Activated T-helper 1 cell treated with anti-CD3 and anti-CD28 coated beads, Interleukin-2, amount 50 U/mL, for 16 hours (primary cell): ENCODE measurements at places on chromosomes 13 and 19.

- DNase-seq, result no peak
Measured at GRCh38 chr13:53214433-53214832, 185.8 kb downstream of the OLFM4 start.

DNA sequence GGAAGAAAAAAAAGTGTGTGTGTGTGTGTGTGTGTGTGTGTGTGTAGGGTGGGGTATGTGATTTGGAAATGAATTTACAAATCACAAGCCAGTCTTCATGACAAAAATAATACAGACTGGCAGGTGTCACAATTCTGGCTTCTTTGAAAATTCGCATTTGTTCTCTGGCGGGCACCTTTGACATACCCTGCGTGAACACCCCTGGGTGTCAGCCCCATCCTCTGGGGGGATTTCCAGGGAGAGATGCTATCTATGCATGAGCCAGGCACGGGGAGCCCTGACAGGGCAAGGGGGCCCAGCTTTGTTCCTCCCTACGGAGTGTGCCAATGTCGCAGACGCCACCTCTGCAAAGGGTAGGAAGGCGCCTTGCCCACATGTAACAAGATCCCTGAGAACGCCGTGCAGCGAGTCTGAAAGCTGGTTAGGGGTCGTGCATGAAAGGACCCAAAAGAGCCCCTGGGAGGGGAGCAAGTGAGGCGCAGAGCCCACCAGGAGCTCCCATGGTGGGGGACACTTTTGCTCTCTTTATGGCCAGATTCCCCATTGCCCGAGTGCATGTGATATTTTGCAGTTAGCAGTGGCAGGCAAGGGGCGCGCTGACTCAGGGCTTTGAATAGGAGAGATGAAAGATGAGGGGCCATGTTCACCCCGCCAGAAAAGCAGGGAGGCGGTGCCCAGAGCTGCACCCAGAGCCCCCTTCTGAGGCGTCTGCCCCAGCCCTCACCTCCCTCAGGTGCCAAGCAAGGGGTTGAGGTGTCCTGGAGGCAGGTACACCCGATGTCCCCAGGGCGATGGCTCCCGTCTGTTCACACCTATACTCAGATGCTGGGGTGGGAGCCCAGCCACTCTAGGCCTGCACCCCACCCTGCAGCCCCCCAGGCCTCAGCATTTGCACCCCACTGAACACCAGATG lies 45.3 kb downstream of the KLF2 start:
- DNase-seq, result peak; percentile 51

DNA sequence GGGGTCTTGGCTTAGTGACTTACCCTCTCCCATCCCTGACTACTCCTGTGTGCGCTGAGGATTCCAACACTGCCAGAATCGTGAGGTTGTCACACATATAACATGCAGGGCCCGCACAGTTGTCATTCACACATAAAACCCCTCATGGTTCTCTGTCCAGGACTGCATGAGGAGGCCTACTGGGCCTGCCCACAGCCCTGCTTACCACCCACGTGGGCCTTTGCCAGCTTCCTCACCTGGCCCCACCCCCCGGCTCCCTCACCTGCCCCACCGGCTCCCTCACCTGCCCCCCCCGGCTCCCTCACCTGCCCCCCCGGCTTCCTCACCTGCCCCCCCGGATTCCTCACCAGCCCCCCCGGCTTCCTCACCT lies 197.2 kb downstream of the TEX29 start:
- DNase-seq, result no peak

- DNase-seq, result no peak
Measured at GRCh38 chr13:76829572-76830327, 56.5 kb downstream of the KCTD12 start.

GRCh38 chr19:49840736-49841249 lies 10.2 kb upstream of the PTOV1 start:
- DNase-seq, result no peak

GRCh38 chr19:18379803-18380747 lies 5.9 kb upstream of the GDF15 start:
- no peak for DNase-seq

- no peak for DNase-seq
Measured at GRCh38 chr13:114047358-114047881, 73.5 kb upstream of the C13orf46 start.

DNA sequence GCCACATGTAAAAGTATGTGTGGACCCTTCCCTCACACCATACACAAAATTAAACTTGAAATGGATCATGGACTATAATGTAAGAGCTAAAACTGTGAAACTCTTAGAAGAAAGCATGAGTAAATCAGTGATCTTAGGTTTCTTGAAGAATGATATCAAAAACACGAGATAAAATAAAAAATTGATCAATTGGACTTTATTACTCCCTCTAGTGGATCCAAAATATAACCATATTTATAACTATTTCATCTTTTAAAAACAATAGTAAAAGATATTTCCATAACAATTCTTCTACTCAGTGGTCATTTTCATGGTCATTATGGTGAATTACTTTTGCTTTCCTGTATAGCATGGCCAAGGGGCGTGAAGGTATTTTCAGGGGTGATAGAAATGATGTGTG lies 174.6 kb upstream of the LSM14A start:
- DNase-seq, result no peak

DNA sequence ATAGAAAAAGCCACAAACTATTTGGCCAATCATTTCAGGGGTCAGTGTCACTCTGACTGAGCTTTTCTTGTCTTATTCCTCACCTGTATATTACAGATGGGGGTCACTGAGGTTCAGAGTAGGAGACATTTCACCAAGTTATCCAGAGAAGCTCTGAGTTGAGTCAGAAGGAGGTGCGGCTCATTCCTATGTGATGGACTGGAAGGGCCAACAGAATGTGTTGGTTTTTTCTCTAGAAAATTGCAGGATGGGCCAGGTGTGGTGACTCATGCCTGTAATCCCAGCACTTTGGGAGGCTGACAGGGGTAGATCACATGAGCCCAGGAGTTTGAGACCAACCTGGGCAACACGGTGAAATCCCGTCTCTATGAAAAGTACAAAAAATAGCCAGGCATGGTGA lies 24.5 kb upstream of the ZNF83 start:
- DNase-seq, result no peak

GRCh38 chr19:51503896-51504295 lies 2.3 kb upstream of the SIGLEC12 start:
- no peak for DNase-seq

- no peak for DNase-seq
Measured at GRCh38 chr19:58274771-58275201, 4.0 kb upstream of the ZNF8 start.

- no peak for DNase-seq
Measured at GRCh38 chr19:11539495-11540365, 1.1 kb downstream of the CNN1 start.

GRCh38 chr19:47495478-47496372 lies 11.7 kb upstream of the KPTN start:
- no peak for DNase-seq

DNA sequence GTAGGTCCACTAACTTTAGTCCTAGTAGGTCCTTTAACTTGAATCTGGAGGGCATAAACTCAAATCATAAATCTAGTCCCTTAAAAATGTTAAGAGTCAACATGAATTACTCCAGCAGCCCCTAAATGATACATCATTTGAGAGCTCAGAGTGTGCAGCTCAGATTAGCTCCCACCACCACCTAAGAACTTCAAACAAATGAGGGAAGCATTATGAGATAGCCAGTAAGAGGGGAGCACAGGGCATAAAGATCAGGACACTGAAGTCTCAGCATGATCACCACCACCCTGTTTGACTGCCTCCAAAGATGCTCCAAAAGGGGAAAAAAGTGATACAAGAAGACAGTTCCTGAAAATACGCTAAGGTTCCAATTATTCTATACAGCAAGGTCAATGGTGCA lies 5.7 kb downstream of the PROSER1 start:
- no peak for DNase-seq

GRCh38 chr13:60282186-60282585 lies 114.8 kb upstream of the TDRD3 start:
- DNase-seq, result no peak

- DNase-seq, result no peak
Measured at GRCh38 chr19:21751384-21751783, 16.0 kb downstream of the ZNF100 start.

DNA sequence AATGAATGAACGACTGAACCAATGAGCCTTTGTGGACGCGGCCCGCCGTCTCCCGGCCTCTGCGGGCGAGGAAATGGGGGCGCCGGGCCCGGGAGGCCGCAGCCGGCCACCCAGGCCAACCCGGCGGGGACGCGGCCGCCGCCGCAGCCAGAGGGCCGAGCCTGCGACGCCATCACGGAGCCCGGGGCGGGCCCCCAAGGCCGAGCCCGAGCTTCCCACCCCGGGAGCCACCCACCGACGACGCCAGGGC lies 216 bp downstream of the SUGP2 start:
- no peak for DNase-seq

DNA sequence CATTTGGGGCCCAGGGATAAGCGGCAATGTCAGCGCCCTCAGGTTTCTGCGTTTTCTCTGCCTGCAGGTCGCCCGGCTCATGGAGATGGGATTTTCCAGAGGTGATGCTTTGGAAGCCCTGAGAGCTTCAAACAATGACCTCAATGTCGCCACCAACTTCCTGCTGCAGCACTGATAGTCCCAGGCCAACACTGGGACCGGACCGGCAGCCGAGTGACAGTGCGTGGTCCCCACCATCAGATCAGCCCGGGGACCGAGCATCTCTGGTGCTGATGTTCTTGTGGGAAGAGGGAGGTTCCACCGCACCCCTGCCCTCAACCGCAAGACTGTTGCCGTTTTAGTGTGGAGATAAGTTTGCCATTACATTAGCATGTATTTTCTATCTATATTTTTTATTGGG lies 78.0 kb upstream of the GPR183 start:
- DNase-seq, result no peak

- no peak for DNase-seq
Measured at GRCh38 chr19:2252055-2252796, 3.1 kb downstream of the AMH start.

GRCh38 chr13:80903911-80904310 lies 563.0 kb upstream of the SPRY2 start:
- DNase-seq, result no peak

- DNase-seq, result no peak
Measured at GRCh38 chr19:23054456-23054855, 51.5 kb upstream of the ZNF728 start.

DNA sequence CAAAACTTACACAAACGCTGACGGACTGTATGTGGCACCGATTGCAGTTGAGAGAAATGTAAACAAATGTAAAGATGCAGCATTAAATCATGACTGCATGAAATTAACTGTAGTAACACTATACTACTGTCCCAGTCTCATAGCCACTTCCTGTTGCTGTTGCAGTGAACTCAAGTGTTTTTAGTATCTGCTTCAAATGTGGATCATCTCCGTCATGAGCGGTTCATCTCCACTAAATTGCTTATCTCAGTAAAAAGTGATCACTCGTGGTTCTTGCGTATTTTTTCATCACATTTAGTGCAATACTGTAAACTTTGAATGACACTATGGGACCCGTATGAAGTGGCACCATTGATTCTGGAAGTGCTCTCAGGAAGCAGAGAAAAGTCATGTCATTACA lies 60.3 kb upstream of the RNF113B start:
- no peak for DNase-seq

DNA sequence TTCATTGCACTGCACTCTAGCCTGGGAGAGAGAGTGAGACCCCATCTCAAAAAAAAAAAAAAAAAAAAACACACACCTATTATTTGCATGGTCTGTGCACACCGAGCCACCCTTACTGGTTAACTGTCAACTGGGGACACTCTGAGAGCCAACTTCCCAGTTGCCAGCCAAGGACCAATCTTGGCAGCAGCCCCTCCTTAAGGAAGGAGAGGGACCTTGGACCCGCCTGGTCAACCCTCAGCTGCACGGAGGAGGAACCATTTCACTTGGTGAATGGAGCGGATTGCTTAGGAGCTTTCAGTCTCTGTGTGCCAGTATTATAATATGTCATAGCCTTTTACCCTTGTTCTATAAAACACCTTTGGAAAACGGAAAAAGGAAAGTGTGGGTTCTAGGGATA lies 24.9 kb downstream of the MICOS13 start:
- no peak for DNase-seq

DNA sequence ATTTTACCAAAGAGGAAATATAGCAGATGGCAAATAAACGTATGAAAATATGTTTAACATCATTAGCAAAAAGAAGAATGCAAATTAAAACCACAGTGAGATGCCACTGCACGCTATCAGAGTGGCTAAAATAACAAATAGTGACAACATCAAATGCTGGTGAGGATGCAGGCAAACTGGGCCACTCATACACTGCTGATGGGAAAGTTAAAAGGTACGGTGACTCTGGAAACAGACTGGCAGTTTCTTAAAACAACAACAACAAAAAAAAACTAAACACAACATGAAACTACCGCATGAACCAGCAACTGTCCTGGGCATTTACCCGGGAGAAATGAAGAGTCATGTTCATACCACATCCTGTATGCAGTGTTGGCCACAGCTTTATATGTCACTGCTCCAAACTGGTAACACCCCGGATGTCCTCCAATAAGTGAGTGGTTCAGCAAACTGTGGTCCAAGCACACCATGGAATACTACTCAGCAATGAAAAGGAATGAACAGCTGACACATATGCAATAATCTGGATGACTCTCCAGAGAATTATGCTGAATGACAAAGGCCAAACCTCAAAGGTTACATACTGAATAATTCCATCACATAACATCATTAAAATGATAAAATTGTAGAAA lies 22.3 kb downstream of the EPS15L1 start:
- no peak for DNase-seq

GRCh38 chr19:55472463-55472862 lies 4.0 kb upstream of the ZNF628 start:
- DNase-seq, result no peak

DNA sequence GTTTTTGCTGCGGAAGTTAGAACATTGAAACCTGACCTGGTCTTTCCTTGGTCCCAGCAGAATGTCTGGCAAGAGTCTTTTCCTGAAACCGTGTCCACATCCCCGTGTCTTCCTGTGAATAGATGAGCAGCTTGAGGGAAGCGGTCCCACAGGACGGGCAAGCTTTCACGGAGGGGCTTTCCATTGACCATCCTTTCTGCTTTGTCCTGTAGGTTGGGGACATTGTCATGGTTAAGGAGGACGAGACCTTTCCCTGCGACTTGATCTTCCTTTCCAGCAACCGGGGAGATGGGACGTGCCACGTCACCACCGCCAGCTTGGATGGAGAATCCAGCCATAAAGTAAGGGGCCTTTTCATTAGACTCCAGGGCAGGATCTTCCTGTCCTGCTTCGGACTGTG lies 126.0 kb downstream of the ATP11A start:
- DNase-seq, result no peak

GRCh38 chr13:97307882-97308624 lies 85.9 kb downstream of the MBNL2 start:
- DNase-seq, result no peak

- DNase-seq, result no peak
Measured at GRCh38 chr13:51539887-51540286, 44.4 kb upstream of the WDFY2 start.

DNA sequence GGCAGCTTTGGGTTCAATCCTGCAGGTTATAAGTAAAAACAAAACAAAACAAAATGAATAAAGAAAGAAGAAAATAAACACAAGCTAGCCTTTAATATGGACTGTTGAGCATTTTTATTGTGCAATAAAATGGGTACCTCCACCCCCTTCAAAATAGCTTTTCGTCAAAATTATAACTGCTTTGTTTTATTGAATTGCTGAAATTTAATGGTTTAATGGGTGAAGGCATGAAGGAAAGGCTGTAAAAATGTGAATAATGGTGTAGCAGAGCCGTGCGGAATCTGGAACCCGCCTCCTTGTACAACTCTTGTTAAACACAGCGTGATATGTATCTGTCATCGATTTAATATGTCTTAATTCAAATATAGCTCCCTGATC lies 2.2 kb upstream of the ZIC5 start:
- DNase-seq, result no peak
